ENCODE measurements at places on chromosomes 7 and 10. TPM values are rescaled to one million over a fixed set of nuclear protein-coding genes. Genes with fewer than 3 reads are reported as not detected.

The EPC1 gene
- 34.1 TPM for total RNA-seq

The EPHA1 gene
- not detected for total RNA-seq

The OR9A2 gene
- total RNA-seq: not detected

The SMKR1 gene
- total RNA-seq: 0.12 TPM

The HTR7 gene
- total RNA-seq: 2.7 TPM

The CACNB2 gene
- total RNA-seq: 0.73 TPM

The DDIT4 gene
- 133 TPM for total RNA-seq

The SPDYE11 gene
- not detected for total RNA-seq

The UNC5B gene
- 36.1 TPM for total RNA-seq

The CNTNAP2 gene
- total RNA-seq: 0.65 TPM

The HMX2 gene
- not detected for total RNA-seq

The CPN1 gene
- not detected for total RNA-seq

The TAC1 gene
- not detected for total RNA-seq

The ARHGEF5 gene
- 10.1 TPM for total RNA-seq

The GSDME gene
- 34.7 TPM for total RNA-seq

The GARIN1A gene
- 2.4 TPM for total RNA-seq

The ZNF746 gene
- 42.5 TPM for total RNA-seq

The LAMB4 gene
- 0.24 TPM for total RNA-seq

The NPFFR1 gene
- total RNA-seq: not detected

The TMEM130 gene
- total RNA-seq: 0.12 TPM

The PNLIPRP3 gene
- total RNA-seq: not detected

The MAGI2 gene
- total RNA-seq: 13.8 TPM

The DENND10 gene
- total RNA-seq: 109 TPM
